Natural killer cell treated with Interleukin-12 subunit alpha and Interleukin-12 subunit beta and Interleukin-15 and Interleukin-18, amount 100 ng/mL, for 72 hours (primary cell): ENCODE measurements at places on chromosomes 4 and X. TPM values are rescaled to one million over a fixed set of nuclear protein-coding genes. Genes with fewer than 3 reads are reported as not detected.

DNA sequence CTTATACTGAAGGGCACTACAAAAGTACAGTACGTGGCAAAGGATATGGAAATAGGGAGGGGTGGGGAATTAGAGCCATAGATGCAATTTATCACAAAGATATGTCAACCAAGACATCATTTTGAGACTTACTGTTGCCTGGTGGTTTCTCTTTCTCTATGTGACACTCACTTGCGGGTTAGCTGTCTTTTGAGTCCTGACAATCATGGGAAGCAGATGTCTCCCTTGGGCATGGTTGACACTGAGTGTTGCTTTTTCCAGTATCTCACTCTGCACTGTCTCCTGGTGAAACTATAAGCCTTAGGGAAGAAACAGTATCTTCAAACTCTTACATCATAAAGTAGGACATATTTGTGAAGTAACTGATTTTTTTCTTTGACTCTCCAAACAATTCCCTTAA, 383.5 kb upstream of the LCORL start:
- DNase-seq = no peak

Gene EGF
- total RNA-seq = not detected

Gene CT45A3
- total RNA-seq = not detected

GRCh38 chr4:119020158-119020557, 115.5 kb upstream of the MYOZ2 start:
- DNase-seq = no peak

Gene CT45A5
- total RNA-seq = not detected

DNA sequence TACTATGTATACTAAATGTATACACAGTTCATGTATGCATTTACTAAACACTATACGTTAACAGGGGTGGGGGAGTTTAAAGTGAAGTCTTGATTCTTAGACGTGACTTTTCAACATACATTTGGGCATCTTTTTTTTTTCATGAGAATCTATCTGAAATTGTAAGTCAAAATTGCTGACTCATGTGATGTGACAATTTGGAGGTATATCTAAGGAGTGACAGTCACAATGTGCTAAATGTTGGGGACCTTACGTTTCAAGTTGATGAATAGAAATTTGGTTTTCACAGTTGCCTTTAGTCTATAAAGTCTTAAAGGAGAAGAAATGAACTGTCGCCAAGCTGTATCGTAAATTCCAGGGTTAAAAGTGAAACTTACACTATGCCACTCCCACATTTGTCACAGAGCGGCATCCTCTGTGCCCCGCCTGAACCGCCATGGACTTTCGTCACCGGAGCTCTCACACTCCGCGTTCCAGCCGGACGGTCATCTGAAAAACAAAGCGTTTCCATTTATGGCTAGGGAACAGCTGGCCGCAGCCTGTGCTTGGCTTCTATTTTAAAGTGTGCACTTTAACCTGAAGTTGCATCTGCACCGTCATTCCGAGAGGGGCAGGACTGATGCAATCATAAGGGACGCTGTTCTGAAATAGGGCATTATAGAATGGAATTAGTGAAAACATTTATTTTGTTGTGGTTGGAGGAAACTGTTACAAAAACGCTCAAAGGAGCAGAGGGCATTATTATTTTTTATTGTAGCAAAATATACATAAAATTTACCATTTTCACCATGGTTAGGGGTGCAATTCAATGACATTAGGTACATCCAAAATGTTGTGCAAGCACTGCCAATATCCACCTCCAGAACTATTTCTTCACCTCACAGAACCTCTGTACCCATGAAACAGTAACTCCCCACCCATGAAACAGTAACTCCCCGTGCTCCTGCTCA, 30.9 kb downstream of the PDLIM3 start:
- DNase-seq = no peak

- DNase-seq = no peak
Observed at GRCh38 chrX:45751156-45751555, 550.5 kb upstream of the DIPK2B start.

- DNase-seq = no peak
Observed at GRCh38 chrX:42131856-42132255, 208.5 kb upstream of the CASK start.

Gene PLAC1
- not detected for total RNA-seq

Gene GPM6B
- total RNA-seq = not detected

Gene RNF212
- 1.5 TPM for total RNA-seq

Gene ZFYVE28
- 13.8 TPM for total RNA-seq

Gene CNOT6L
- total RNA-seq = 90.2 TPM
